ENCODE measurements at places on chromosomes 4 and X.
A peak's percentile ranks its signal among the peaks of the same experiment; 100 is the strongest.

- no peak for DNase-seq
Observed at GRCh38 chrX:15269120-15269519, 763 bp downstream of the ASB9 start.

GRCh38 chr4:110184140-110184790 is 14.2 kb downstream of the ELOVL6 start:
- DNase-seq, result peak; percentile 58

GRCh38 chr4:20297783-20298182 is 46.1 kb downstream of the SLIT2 start:
- DNase-seq, result no peak

GRCh38 chr4:128355305-128355704 is 67.7 kb upstream of the PGRMC2 start:
- DNase-seq, result peak; percentile 45

- no peak for DNase-seq
Observed at GRCh38 chr4:146975036-146975435, 29.4 kb upstream of the TTC29 start.

- DNase-seq, result no peak
Observed at GRCh38 chr4:165191814-165192499, 15.4 kb upstream of the KLHL2 start.

DNA sequence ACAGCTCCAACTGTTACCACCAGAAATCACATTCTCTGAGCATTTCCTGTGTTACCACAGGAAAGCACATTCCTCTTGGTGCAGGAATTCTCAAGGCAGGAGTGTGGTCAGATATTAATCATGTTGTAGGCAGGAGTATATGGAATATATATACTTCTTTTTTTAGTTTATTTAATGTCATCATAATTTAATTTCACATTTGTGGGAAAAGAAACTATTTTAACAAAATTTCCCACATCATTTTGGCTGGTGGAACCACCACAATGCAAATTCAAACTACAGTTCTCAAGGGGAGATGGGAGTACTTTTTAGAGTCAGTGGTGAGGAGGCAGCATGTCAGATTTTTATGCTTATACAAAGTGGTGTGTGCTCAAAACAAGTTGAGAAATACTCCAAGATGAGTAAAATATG is 139.0 kb downstream of the ATP10D start:
- peak; percentile 79 for DNase-seq

DNA sequence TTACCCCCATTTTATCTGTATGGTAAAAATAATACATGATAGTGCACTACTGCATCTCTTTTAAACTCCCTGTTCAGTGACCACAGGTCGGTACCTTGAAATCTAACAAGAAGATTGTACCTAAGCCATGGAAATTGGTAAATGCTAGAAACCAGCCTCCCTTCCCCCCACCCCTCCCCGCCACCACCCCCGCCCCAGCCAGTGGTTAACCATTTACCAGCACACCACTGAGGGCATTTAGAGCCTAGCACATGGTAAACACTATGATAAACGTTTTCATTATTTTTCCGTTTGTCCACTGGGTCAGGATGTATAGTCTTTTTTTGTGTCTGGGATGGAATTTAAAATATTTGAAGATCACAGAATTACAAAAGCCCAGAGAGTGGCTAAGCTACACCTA is 703 bp upstream of the FTSJ1 start:
- DNase-seq, result no peak

DNA sequence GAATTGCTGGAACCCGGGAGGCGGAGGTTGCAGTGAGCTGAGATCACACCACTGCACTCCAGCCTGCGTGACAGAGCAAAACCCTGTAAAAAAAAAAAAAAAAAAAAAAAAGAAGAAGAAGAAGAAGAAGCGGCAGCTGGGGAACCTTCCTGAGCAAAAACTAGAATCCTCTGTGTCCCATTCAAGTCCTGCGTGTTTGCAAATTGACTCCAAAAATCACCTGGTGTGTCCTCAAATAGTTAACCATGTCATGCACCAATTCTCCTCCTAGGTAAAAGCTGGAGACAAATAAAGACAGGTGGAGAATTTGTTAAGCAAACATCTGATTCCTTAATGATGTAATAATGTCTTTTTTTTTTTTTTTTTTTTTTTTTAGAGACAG is 31.9 kb upstream of the ASMTL start:
- no peak for DNase-seq

DNA sequence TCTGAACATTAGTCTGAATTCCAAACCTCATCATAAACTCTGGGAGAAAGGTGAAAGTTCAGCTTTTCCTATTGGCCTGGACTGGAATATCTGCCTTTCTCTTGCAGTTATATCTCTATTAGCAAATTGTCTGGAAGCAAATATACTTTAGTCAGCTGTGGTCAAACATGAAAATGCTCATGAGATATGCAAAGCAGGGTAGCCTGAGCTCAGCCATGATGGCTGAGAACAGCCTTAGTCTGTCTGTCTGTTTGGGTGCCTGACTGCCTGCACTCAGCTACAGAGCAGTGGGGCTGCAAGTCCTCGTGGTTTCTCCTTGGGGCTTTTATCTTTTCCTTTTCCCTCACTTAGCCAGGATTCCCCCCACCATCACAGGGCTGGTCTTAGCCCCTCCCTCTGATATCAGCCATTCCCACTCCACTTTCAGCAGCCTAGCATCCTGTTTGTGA is 19.5 kb upstream of the PGRMC2 start:
- DNase-seq, result no peak

Measured in cardiac fibroblast (primary cell).